ENCODE measurements at places on chromosomes 11 and 22. TPM values are rescaled to one million over a fixed set of nuclear protein-coding genes. Genes with fewer than 3 reads are reported as not detected.

The MIF gene
- 349 TPM for total RNA-seq

The FGF19 gene
- not detected for total RNA-seq

The C11orf87 gene
- total RNA-seq: not detected

The TRIM77 gene
- total RNA-seq: not detected

The ETS1 gene
- 92.2 TPM for total RNA-seq

The TUG1 gene
- 26.4 TPM for total RNA-seq
